ENCODE measurements at places on chromosomes 5 and 9. TPM values are rescaled to one million over a fixed set of nuclear protein-coding genes. Genes with fewer than 3 reads are reported as not detected.

GRCh38 chr5:145598983-145599382, 236.2 kb downstream of the PRELID2 start:
- no peak for DNase-seq

Gene HSPA5
- 224 TPM for total RNA-seq

Gene FOXD4L6
- not detected for total RNA-seq

DNA sequence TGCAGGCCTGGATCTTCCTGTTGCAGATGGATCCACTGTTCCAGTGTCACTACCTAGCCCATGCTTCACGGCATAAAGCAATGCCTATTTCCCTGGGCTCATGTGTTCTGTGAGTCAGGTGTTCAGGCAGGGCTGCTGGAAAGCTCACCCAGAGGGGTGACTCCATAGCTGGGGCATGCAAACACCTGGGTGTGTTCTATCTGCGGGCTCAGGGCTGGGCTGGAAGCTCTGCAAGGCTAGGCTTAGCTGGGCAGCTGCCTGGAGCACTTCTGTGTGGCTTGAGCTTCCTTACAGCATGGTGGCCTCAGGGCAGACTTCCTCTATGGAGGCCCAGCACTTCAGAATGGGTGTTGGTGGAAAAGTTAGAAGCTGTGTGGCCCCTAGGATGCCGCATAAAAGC, 139.9 kb downstream of the GADD45G start:
- no peak for DNase-seq

GRCh38 chr5:9499498-9499876, 46.4 kb downstream of the SEMA5A start:
- no peak for DNase-seq

Gene C9orf78
- 38.7 TPM for total RNA-seq

Gene PROB1
- 2.4 TPM for total RNA-seq

Gene DMRT2
- 0.26 TPM for total RNA-seq

DNA sequence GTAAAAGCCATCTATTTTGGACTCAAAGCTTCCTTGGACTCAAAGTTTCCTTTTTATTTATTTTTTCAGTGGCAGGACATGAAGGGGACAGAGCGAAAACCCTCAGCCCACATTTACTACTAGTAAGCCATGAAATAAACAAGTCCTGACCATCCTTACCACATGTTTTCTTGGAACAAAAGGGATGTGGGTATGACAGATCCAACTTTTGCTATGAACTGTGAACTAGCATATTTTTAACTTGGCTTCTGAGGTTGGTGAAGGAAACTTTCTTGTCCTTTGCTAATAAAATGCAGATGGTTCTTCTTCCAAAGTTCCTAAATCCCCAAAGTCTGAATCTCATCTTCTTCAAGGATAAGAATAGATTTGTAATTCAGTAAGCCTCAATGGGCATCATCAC, 122.7 kb upstream of the TNC start:
- DNase-seq = no peak

GRCh38 chr9:14887149-14887548, 23.1 kb downstream of the FREM1 start:
- no peak for DNase-seq

DNA sequence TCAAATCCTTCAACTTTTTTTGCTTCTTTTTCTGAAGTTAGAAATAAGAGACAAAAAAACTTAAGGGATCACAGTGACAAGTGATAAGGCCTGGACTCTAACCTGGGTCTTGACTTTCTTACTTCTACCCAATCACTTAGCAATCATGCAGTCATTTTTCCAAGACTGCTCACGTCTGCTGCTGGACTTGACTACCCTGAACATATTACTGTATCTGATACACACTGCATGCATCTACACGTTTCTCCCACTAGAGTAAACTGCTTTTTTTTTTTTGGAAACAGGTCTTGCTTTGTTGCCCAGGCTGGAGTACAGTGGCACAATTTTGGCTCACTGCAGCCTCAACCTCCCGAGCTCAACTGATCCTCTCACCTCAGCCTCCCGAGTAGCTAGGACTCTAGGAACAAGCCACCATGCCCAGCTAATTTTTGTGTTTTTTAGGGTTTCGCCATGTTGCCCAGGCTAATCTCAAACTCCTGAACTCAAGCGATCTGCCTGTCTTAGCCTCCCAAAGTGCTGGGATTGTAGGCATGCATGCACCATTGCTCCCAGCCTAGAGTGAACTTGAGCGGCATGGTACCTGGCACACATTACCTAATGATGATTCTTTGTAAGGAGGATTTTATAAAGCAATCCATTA, 7.4 kb downstream of the PLIN2 start:
- no peak for DNase-seq

DNA sequence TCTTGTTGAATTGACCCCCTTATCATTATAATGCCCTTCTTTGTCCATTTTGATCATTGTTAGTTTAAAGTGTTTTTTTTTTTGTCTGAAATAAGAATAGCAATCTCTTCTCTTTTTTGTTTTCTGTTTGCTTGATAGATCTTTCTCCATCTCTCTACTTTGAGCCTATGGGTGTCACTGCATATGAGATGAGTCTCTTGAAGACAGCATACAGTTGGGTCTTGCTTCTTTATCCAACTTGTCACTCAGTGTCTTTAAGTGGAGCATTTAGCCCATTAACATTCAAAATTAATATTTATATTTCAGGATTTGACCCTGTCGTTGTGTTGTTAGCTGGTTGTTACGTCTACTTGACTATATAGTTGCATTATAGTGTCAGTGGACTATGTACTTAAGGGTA, 135.4 kb downstream of the HMHB1 start:
- DNase-seq = no peak

DNA sequence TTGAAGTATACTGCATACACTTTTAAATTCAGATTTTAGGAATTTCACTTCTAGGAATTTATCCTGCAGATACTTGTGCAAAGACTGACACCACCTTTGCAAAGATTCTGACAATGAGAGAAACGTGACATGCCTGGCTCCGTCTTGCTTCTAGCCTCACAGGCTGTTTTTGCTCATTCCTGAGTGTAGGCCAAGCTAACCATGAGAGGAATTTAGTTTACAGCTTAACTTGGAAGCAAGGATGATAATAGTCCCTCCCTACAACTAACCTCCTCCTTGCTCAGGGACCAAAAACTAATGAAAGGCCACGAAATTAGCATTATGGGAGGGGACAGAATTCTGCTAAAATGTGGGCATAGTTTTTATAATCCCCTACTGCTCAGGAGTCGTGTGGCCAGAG, 31.1 kb downstream of the C5orf22 start:
- DNase-seq = no peak

Gene BHMT
- total RNA-seq = 8.7 TPM

DNA sequence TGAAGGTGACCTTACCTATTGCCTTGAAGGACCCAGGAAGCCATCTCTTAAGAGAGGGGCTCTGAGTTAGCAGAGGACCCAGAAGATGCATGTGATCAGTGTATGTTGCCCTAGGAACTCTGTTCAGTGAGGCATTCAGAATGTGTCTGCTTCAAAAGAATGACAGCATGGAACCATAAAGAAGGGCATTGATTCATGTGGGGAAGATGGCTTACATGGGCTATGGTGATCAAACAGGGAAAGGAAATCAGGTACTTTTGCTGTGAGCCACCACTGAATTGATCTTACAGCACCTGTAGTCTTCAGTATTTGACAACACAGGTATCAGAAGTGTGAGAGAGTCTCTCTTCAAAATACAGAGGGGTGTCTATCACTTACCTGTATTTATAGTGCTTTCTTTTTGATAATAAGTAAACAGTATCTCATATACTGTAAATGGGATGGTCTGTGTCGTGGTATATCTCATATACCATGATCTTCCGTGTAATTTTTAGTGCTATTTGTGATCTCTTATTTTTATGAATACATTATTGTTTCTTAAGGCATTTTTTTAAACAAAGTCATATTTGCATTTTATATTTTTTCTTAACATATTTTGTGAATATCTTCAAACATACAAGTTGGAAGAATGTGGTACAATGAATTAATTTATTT, 57.0 kb downstream of the FOCAD start:
- no peak for DNase-seq

GRCh38 chr9:109401169-109401989, 80.5 kb upstream of the EPB41L4B start:
- no peak for DNase-seq

- no peak for DNase-seq
Measured at GRCh38 chr5:168302785-168303184, 11.3 kb downstream of the WWC1 start.

Gene THBS4
- 2.8 TPM for total RNA-seq

Gene MACROH2A1
- 248 TPM for total RNA-seq

Gene PCDHA4
- total RNA-seq = 1.5 TPM

GRCh38 chr5:180463216-180463900, 30.8 kb upstream of the CNOT6 start:
- DNase-seq = no peak

Gene EPB41L4B
- total RNA-seq = 15.9 TPM

DNA sequence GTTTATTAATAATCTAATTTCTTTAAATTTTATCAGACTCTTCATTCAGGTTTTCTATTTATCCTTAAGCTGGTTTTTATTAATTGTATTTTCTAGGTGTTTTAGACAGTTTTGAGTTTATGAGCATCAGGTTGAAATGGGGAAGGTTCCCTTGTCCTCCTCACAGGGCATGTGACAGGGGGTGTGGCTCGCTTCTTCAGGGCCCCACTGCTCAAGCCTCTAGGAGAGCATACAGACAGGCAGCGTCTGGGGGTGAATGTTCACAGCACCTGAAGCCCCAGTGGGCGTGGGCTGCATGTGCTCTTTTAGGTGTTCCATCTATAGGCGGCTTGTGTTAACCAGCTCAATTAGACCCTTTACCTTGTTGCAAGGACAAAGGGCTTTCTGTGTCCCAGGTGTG, 78.2 kb upstream of the RUFY1 start:
- no peak for DNase-seq

DNA sequence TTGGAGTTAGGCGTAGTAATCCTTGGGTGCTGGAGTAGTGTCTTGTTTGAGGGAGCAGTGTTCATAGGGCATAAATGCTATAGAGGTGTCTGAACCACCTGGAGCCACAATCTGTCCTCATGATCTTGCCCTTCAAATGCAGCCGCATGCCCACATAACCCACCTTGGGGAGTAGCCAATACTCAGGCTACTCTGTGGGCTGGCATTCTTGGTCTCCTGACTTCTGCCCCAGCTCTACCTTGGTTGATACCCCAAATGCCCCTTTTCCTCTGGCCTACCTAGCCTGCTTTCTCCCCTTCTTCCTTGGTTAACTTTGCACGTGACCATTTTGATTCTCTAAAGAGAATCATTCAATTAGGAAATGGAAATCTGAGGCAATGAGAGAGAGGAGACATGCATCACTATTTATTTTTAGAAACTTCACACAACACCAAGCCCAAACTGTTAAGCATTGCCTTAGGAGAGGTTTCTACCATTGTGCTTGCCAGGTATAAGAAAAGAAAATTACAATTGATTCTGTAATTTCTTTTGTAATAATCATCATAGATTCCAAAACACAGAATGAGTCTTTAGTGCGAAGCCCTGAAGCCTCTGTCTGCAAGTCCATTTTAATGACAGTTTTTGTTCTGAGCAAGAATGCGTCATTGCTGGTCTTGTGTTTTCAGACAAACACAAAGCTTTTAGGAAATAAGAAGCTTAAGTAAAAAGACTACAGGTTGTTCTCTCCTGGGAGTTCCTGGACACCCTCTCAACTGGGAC, 135.2 kb downstream of the C9orf152 start:
- DNase-seq = no peak

Gene RLN1
- total RNA-seq = not detected

- DNase-seq = no peak
Measured at GRCh38 chr5:67192719-67193438, 3.7 kb downstream of the CD180 start.

Gene NDST1
- total RNA-seq = 54.3 TPM

DNA sequence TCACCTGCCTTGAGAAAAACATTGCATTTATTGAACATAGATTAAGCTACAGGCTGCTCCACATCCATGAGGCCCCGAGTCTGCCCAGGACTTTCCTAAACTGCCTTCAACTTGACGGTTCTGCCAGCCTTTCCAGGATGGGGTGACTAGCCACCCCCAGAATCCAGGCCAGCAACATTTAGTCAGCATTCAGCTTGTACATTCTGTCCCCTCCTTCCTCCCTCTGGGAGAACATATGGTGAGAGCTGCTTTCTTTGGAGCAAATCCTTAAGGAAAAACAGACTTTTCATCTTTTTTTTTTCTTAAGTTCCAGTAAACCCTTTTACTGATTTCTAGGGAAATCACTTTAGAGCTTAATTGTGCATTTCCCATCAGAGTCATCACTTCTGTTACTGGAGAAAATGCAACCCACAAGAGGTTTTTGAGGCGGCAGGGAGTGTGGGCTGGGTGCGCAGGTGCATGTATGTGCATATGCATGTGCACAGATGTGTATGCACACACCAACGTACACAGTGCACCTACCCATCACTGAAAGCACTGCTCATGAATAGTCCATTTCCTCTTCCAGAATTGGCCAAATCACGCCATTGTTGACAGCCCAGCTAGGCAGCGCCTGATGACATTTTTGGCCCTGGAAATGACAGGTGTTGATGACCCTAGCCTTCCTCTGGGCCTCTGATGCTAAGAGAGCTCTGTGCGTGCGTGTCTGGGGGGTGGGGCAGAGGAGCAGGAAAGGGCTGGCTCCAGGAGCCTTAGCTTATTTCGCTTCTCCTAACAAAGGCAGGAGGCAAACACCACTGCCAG, 145.6 kb downstream of the HSD17B3 start:
- DNase-seq = no peak

GRCh38 chr5:58628626-58629025, 45.8 kb downstream of the RAB3C start:
- DNase-seq = no peak
